ENCODE measurements at places on chromosomes 12 and 14.
A peak's percentile ranks its signal among the peaks of the same experiment; 100 is the strongest.

DNA sequence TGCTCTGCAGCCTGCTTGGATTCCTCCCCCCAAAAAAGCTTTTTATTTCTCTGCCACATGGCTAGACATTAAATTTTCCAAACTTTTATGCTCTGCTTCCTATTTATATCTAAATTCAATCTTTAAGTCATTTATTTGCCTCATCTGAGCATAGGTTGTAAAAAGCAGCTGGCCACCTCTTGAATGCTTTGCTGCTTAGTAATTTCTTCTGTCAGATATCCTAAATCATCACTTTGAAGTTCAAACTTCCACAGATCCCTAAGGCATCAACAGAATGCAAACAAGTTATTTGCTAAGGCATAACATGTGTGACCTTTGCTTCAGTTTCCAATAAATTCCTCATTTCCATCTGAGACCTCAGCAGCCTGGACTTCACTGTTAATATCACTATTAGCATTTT, 209.6 kb downstream of the FSCB start:
- no peak for DNase-seq

- DNase-seq, result no peak
Observed at GRCh38 chr12:88325816-88326189, 183.7 kb downstream of the TMTC3 start.

- DNase-seq, result no peak
Observed at GRCh38 chr14:75427482-75428229, at the start of gene JDP2. Gene JDP2 (plus strand): TSS chr14:75428022. CDS start chr14:75437921, 9,899 bp downstream.

DNA sequence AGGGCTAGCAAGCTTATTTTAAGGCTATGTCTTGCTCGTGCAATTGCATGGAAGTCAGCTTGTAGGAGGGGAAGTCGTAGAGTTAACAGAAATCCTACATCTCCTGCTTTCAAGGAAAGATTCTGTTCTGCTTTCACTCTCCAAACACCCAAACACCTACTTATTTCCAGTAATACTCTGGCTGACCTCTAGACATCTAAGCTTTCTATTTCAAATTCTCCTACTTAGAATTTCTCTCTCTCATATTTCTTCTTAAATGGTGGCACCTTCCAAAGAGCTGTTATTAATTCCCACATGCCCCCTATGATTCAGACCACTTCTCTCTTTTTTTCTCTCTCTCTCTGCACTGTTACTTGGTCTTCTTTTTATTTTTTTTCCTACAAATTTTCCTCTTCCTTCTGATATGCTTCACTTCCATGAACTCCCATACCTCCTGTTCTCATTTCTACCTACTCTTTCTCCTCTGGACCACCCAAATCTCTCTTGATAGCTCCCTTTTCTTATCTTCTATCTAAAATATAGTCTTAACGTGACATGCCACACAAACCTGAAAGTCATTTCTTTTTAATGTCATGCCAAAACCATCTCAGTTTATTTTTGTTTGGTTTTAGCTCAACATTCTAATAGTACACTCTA, 90.8 kb downstream of the RPS6KA5 start:
- no peak for DNase-seq

GRCh38 chr14:23432946-23433345, 2.5 kb downstream of the MYH7 start:
- no peak for DNase-seq

DNA sequence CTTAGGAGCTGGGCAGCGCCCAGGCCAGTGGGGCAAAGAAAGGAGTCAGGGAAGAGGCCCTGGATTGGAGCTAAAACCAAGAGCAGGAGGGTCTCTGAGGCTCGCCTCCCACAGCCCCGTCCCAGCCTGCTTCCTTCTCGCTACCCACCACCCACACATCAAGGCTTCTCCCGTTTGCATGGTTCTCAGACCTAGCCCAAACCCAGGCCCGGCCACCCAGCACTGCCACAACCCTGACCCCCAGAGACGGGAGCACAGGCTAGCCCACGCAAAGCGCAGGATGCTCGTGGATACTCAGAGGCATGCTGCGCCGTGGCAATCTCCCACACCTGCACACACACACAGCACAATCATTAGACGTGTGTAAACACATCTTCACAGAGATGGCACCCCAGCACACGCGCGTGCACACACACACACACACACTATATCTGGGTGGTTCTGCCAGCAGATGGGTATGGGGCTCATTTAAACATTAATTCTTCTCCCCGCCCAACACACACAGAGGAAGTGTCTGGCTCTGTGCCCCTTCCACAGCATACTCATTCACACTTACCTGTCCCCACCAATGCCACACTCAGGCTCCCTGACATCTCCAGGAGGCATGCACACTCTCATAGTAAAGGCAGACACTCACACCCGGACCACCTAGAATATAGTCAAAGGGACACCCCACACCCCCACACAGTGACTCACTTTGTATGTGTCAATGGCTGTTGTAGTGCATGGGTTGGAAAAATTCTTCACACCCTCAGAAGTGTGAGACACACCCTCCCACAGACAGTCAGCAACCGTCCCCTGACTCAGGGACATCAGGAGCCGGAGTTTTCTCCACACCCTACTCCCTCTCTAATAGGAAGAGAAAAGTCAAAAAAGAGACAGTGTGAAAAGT, 1.1 kb downstream of the CARMIL3 start:
- no peak for DNase-seq

DNA sequence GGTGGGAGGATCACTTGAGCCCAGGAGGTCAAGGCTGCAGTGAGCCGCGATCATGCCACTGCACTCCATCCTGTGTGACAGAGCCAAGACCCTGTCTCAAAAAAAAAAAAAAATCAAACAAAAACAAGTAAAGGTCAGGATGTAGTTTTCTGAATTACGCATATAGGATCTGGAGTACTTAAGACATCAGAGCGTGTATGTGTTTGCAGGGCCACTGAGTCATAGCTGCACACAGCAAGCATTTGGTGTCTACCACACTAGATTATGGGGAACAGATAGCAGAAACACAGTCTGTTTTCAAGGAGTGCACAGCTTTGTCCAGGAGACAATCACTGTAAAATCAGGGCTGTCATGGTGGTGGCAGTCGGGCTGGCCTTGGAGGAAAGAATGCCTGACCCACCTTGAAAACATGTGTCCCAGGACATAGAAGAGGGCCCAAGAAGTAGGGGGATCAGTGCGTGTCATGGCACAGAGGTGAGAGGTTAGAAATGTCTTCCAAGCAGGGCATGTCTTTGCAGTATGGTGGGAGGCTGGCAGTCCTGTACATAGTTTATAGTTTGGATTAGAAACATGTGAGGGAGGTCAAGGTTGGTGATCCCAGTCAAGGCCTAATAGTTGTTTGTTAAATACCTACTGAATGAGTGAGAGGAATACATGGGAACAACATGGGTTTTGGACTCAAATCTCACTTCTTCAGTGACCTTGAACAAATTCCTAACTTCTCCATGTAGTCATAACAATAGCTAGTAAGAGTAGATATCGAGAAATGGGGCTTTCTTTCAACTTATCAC, 23.6 kb upstream of the C12orf71 start:
- no peak for DNase-seq

DNA sequence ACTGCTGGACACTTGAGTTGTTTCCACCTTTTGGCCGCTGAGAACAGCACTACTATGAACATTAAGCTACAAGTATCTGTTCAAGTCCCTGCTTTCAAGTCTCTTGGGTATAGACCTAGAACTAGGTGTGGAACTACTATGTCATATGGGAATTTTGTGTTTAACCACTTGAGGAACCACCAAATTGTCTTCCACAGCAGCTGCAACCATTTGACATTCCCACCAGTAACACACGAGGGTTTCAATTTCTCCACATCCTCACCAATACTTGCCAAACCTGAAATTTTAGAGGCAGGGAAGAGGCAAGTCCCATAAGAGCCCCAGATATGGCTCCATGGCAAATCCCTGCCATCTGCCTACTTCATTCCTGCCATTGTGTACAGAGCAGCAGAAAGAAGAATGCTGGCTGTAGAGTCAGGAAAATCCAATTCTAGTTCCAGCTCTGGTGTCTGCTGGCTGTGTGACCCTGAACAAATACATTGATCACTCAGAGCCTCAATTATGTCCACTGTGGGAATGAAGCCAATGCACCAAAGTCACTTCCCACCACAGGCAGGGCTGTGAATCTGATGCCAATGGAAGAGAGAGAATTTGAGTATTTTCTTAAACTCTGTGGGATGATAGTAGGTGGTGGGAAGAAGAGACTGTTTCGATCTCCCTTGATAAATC, 17.8 kb downstream of the PITPNM2 start:
- no peak for DNase-seq

- DNase-seq, result no peak
Observed at GRCh38 chr14:39548358-39548757, 116.1 kb upstream of the FBXO33 start.

- DNase-seq, result no peak
Observed at GRCh38 chr14:103512701-103513611, 9.7 kb downstream of the CKB start.

DNA sequence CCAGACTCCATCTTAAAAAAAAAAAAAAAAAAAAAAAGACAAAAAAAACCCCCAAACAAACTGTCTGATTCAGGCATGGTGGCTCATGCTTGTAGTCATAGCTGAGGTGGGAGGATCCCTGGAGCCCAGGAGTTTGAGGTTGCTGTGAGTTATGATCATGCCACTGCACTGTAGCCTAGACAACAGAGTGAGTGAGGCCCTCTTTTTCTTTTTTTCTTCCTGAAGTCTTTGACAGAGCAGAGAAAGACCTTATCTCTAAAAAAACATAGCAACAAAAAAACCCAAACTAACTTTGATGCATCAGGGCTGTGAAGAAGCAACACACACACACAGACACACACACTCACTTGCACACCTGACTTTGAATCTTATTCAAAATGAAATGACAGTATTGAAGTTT, 7.7 kb upstream of the AMN1 start:
- DNase-seq, result peak; percentile 46

DNA sequence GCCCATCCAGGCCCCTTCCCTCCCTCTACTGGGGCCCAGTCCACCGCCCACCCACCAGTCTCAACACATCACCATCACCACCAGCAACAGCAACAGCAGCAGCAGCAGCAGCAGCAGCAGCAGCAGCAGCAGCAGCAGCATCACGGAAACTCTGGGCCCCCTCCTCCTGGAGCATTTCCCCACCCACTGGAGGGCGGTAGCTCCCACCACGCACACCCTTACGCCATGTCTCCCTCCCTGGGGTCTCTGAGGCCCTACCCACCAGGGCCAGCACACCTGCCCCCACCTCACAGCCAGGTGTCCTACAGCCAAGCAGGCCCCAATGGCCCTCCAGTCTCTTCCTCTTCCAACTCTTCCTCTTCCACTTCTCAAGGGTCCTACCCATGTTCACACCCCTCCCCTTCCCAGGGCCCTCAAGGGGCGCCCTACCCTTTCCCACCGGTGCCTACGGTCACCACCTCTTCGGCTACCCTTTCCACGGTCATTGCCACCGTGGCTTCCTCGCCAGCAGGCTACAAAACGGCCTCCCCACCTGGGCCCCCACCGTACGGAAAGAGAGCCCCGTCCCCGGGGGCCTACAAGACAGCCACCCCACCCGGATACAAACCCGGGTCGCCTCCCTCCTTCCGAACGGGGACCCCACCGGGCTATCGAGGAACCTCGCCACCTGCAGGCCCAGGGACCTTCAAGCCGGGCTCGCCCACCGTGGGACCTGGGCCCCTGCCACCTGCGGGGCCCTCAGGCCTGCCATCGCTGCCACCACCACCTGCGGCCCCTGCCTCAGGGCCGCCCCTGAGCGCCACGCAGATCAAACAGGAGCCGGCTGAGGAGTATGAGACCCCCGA, 6.8 kb upstream of the RNU7-1 start:
- peak; percentile 58 for DNase-seq

- DNase-seq, result no peak
Observed at GRCh38 chr14:39621223-39621622, 189.0 kb upstream of the FBXO33 start.

DNA sequence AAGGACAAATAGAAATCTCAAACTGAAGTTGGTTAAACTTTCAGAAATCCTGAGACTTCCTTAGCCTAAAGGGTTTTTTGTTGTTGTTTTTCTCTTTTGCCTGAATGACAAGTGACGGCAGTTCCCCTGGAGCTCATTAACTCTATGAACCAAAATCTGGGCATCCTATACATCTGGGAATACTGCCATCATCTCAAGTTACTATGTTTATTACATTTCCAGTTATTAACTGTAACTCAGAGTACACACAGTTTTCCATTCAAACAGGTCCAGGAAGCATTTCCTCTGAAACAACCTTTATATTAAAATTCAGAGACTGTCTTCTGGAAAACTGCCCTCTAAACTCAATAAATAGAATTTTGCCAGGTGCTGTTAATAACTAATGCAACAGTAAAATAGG, 55.6 kb upstream of the CDKL1 start:
- DNase-seq, result no peak

DNA sequence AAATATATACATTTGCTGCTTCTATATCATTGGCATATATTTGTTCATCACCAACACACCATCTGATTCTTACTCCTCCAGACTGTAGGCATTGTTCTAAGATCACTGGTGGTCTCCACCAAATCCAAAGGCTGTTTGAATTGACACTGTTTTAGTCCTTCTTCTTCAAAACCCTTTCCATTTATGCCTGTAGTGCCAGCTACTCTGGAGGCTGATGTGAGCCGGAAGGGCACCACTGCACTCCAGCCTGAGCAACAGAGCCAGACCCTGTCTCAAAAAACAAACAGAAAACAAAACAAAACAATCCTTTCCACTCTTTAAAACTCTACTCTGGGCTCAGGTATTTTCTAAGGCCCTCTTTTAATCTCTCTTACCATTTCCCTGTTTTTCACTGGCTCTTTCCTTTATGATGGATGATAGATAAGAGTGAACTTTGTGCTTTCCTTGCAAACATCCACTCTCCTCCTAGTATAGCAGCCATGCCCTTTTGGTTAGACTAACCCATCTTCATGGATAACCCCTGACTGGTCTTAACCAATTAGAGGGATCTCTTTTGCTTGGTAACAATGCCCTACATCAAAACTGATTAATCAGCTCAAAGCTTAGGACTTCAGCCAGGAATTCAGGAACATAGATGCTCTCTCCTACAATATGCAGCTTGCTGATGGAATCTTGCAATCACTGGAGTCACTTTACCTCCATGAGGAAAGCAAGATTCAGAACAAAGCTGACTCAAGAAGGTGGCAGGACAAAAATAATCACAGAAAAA, 24.9 kb downstream of the SPTSSA start:
- DNase-seq, result no peak

Data from stimulated activated CD4-positive, alpha-beta T cell treated with anti-CD3 and anti-CD28 coated beads, Interleukin-1b, Interleukin-23, amount 100 ng/mL, for 24 hours (primary cell).